ENCODE measurements at places on chromosomes 13 and 19.

DNA sequence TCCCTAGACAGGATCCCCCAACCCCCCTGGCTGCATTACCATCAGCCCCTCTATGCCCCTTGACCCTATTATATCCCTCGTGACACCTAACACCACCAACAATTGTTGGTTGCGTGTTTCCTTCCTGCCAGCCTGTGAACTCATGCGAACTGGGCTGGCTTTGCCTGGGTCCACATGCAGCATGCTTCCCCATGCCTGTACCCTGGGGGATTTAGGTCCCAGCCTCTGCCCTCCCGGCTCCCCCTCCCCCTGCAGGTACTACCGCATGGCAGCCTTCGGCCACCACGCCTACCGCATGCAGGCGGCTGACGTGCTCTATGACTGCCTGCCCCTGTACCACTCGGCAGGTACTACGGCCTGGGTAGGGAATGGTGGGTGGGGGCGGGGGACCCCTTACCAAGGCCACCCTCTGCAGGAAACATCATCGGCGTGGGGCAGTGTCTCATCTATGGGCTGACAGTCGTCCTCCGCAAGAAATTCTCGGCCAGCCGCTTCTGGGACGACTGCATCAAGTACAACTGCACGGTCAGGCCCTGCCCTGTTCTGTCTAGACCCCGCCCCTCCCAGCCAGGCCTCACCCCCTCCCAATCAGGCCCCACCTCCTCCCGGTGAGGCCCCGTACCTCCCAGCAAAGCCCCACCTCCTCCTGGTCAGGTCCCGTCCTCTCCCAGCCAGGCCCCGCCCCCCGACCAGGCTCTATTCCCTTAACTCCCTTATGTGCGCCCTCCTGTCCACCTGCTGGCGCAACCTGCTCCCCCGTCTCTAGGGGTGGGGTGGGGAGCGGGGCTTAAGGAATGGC is 18.5 kb downstream of the SLC27A1 start:
- peak; percentile 46 for DNase-seq

DNA sequence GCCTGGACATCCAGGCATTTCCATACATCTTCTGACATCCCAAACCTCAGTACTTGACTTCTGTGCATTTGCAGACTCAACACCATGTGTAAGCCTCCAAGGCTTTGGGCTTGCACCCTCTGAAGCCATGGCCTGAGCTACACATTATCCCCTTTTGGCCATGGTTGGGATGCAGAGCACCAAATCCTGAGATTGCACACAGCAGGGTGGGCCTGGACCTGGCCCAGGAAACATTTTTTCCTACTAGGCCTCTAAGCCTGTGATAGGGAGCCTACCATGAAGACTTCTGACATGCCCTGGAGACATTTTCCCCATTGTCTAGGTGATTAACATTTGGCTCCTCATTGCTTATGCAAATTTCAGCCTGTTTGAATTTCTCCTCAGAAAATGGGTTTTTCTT is 853.4 kb upstream of the SPRY2 start:
- no peak for DNase-seq

- DNase-seq, result no peak
Observed at GRCh38 chr13:79456656-79457365, 24.1 kb upstream of the NDFIP2 start.

DNA sequence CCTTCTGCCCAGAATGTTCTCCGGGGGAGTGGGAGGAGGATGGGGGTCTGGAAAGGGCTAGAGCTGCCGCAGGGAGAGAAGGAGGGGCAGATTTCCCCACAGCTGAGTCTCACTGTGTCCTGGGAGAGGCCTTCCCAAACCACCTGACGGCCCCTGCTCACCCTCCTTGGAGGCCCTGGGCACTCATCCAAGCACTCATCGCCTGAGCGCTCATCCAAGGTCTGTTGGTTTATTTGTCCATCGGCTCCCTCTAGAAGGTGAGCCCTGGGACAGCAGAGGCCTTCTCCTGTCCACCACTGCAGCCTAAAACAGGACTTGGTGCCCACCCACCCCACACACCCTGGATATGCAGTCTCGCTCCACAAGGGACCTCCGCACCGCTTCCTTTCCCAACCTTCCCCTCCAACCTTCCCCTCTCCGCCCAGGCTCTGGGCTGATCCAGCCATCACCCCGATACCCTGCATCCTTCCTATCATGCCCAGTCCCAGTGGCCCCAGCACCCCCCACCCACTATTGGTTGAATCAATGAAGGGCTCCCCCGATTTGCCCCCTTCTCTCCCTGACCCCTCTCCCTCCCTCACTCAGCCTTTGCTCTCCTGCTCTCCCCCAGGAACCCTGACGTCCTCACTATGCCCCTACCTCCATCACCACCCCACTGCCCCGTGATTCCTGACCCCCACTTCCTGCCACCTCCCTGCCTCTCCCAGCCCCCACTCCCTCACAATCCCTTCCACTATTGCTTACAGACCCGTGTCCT is 1.7 kb downstream of the UBXN6 start:
- DNase-seq, result no peak

DNA sequence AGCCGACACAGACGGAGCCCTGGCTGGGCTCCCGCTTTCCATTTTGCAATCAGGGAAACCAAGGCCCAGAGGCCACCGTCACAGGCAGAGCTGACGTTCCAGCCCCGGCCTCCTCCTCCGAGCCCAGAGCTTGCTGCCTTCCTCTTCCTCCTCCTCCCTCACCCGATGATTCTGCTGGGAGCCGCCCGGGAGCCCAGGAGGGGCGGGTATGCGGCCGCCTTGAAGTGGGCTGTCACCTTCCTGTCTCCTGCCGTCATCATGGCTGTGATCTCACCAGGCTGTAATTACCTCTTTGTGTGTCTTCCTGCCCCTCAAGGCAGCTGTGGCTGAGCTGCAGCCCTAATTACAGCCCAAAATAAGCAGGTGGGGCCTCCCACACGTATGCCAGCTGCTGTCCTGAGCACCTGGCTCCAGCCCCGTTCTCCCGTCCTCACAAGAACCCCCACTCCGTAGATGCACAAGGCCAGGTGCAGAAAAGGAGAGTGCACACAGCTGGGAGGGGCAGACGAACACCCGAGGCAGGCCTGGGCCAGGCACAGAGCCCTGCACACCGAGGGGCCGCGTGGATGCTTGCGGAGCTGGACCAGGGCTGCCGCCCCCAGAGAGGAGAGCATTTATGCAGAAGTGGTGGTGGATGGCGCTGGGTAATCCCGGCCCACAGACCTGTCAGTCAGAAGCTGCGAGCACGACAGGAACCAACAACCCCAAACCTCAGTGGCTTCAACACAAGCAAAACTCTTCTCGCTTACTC is 4.0 kb downstream of the TPGS1 start:
- no peak for DNase-seq

DNA sequence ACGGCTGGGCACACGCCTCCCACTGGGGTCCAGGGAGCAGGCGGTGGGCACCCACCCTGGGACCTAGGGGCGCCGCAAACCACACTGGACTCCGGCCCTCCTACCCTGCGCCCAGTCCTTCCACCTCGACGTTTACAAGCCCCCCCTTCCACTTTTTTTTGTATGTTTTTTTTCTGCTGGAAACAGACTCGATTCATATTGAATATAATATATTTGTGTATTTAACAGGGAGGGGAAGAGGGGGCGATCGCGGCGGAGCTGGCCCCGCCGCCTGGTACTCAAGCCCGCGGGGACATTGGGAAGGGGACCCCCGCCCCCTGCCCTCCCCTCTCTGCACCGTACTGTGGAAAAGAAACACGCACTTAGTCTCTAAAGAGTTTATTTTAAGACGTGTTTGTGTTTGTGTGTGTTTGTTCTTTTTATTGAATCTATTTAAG is 1.6 kb downstream of the JUNB start:
- no peak for DNase-seq

GRCh38 chr13:75326173-75327134 is 155.5 kb downstream of the TBC1D4 start:
- DNase-seq, result no peak

- no peak for DNase-seq
Observed at GRCh38 chr13:113002206-113002912, 33.3 kb downstream of the MCF2L start.

GRCh38 chr19:50657222-50657669 is 8.0 kb downstream of the C19orf81 start:
- DNase-seq, result no peak

GRCh38 chr19:23771316-23771715 is 12.6 kb upstream of the ZNF681 start:
- DNase-seq, result no peak

GRCh38 chr13:21453387-21454081 is 5.6 kb downstream of the ZDHHC20 start:
- DNase-seq, result no peak

DNA sequence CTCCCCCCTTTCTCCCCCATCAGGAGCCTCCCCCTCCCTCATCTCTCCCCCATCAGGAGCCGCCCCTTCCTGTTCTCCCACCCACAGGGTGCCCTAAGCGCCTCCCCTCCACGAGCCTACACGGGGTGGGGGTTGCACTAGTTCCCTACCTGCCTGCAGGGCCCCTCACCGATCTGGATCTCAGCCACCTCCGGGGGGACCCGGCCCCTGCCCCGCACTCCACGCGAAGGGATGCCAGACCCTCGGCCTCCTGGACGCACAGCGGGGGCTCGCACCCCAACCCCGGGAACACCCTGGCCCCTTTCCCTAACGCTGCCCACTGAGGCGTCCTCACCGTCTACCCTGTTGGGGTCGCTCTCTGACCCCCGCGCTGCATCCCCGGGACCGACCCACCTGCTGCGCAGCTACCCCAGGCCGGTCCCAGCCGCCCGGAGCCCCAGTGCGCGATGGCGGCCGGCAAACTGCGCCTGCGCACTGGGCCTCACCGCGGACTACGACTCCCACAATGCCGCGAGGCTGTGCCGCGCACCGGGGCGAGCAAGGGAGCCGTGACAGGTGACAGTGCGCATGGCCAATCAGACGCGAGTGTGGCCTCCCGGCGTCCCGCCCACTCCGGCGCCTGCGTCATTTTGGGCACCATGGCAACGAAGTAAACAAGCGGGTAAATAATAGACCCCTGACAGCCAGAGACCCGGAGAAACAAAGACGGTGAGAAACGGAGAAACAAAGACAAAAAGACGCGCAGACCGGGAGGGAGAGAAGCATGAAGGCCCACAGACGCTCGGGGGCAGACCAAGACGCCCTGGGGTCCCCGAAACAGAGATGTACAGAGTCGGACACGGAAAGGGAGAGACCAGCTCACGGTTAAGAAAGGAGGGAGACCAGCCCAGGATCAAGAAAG is at the start of gene ZSCAN18:
Gene ZSCAN18 (minus strand): TSS at position 451 of the 901 bp plus-strand sequence. CDS start 7,964 bp downstream, outside the sequence.
- peak; percentile 80 for DNase-seq

DNA sequence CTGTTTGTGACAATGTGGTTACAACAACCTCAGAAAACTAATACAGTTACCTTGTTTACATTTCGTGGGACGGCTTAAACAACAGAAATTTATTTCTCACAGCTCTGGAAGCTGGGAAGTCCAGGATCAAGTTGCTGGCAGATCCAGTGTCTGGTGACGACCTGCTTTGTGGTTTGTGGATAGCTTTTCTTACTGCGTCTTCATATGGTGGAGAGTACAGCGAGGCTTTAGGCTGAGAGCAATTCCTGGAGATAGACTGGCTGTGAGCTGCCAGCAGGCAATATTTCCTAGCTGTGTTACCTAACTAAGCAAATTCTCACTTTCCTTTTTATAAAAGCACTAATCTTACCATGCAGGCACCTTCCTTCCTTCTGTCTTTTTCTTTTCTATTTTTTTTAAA is 1203.5 kb upstream of the PRR20A start:
- DNase-seq, result no peak

DNA sequence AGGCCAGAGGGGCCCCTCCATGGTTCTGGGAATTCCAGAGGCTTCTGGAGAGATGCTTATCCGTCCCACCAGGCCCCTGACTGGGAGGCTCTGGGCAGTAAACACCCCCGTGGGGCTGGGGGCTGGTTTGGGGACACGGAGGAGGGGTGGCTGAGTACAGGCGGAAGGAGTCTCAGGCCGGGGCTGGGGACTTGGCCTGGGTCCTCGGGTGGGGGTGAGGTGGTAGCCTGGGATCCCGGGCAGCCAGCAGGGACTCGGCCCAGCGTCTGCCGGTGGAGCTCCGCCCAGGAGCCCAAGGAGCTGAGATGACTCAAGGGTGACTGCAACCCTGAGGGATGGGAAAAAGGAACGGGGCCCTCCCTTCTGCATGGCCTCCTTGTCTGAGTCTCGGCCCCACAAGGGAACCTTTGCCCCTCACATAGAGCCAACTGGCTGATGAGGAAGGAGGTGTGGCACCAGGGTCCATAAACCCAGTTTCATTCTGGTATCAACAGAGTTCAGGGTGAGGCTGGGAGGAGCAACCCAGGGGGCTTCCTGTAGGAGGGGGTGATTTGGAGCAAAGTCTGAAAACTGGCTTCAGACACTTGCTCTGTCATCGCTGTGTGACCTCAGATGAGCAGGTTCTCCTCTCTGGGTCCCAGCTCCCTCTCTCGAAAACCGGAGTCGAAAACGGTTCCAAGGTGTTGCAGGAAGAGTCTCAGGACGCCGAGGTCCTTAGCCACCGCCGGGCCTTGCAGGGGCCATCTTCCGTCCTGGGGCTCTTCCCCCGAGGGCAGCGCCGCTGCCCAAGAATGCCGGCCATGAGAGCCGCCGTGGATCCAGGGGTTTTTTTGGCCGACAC is 809 bp downstream of the MISP start:
- DNase-seq, result peak; percentile 67

DNA sequence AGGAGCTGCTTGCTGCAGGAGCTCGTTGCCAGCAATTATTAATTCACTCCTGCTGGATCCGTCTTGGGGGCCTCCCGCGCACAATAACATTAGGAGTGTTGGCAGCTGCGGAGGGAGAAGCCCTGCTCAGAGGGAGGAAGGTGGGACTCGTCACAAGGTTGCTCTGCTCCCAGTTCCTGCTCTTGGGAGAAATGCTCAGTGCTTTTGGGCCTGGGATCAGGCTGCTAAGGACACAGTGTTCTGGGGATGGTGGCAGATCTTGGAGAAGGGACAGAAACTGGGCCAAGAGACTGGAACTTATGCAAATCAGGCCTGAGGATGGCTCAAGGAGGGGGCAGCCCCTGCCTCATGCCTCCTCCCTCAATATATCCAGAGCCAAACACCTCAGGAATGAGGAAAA is 78.9 kb upstream of the OLFM4 start:
- no peak for DNase-seq

DNA sequence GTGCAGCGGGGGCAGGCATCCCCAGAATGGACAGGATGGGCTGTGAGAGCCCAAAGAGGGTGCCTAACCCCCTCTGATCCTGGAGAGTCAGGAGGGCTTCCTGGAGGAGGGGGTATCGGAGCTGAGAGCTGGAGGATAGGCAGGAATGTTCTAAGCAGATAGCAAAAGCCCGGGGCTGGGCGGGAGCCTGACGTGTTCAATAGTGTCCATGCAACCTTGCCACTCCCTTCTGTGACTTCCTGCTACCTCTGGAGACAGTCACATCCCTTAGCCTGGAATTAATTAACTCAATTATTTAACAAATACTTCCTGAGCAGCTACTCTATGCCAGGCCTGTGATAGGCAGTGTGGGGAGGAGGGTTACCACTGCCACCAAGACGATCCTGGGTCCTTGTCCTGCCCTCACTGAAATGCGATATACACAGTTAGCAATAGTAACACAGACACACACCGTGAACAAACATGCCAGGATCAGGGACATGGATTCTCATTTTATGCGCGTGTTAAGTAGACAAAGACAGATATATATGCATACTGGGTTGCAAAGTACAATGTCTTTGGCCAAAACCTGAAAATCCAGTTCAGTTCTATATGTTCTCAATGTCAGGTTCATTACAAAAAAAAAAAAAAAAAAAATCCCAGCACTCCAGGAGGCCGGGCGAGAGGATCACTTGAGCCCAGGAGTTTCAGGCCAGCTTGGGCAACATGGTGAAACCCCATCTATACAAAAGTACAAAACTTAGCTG is 10.7 kb downstream of the AP2S1 start:
- no peak for DNase-seq
